ENCODE measurements at places on chromosomes 5 and 9. TPM values are rescaled to one million over a fixed set of nuclear protein-coding genes. Genes with fewer than 3 reads are reported as not detected.

ACTBL2 gene
- total RNA-seq: not detected

AIF1L gene
- total RNA-seq: 1.4 TPM

RASGEF1C gene
- total RNA-seq: not detected

IGIP gene
- 1.4 TPM for total RNA-seq

IRX2 gene
- total RNA-seq: not detected

AGXT2 gene
- total RNA-seq: not detected

PCDHA7 gene
- not detected for total RNA-seq

ZCCHC7 gene
- 28.8 TPM for total RNA-seq

RANBP3L gene
- total RNA-seq: not detected

ADAMTS16 gene
- total RNA-seq: not detected

IFNA6 gene
- not detected for total RNA-seq

DNA sequence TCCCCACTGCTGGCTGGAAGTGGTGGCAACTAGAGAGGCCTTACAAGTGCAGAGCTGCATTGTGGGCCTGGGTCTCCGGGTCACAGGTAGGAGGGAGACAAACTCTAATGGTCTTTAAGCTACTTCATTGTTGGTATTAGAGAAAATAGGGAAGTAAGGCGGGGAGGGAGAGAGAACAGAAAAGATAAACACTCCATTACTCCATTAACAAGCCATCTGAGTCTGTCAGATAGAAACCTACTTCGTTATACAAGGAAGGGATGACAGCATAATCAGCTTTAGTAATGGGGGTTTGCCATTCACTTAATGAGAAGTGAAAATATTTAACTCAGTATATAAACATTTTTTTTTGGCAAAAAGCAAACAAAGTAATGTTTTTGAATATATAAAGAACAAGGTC is 107.4 kb downstream of the TLE1 start:
- no peaks in the 10 kb centered on the region for H3K4me1 ChIP-seq
- H3K4me3 ChIP-seq: no peak overlapping the region
- DNase-seq: no peak
- no peaks in the 10 kb centered on the region for H3K36me3 ChIP-seq
- H3K27ac ChIP-seq: no peak overlapping the region
- peaks cover 4% of the 10 kb centered on the region for H3K27me3 ChIP-seq

- H3K4me3 ChIP-seq: no peak overlapping the region
- H3K4me1 ChIP-seq: peaks cover 30% of the 10 kb centered on the region
- no peaks in the 10 kb centered on the region for H3K27me3 ChIP-seq
- no peak for DNase-seq
Measured at GRCh38 chr9:20302197-20302596, 320.1 kb downstream of the MLLT3 start.

DNA sequence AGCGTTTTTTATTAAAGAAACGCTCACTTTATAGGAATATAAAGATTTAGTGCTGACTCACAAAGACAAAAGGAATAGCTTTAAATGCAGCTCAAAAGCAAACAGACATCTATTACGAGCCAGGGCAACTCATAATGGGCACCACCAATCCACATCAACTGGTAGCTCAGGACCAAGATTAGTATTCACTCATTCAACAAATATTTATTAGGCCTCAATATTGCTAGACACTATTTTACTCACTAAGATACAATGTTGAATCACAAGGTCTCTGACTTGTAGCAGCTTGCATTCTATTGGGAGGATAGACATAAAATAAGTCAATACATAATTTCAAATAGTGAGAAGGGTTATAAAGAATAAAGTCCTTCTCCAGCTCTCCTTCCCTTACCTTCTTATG is 8.0 kb upstream of the MAN2A1 start:
- H3K36me3 ChIP-seq: no peaks in the 10 kb centered on the region
- no peaks in the 10 kb centered on the region for H3K4me1 ChIP-seq
- no peak overlapping the region for H3K4me3 ChIP-seq
- H3K27me3 ChIP-seq: peaks cover under 1% of the 10 kb centered on the region

GRCh38 chr9:137727716-137728115 is 108.9 kb downstream of the EHMT1 start:
- no peak for DNase-seq
- H3K27me3 ChIP-seq: no peaks in the 10 kb centered on the region
- H3K4me3 ChIP-seq: no peak overlapping the region
- peaks cover 32% of the 10 kb centered on the region for H3K4me1 ChIP-seq
- peaks cover 68% of the 10 kb centered on the region for H3K36me3 ChIP-seq
- no peak overlapping the region for H3K27ac ChIP-seq

- H3K4me1 ChIP-seq: no peaks in the 10 kb centered on the region
- no peak overlapping the region for H3K4me3 ChIP-seq
- no peaks in the 10 kb centered on the region for H3K27me3 ChIP-seq
- no peak for DNase-seq
- H3K27ac ChIP-seq: no peak overlapping the region
Measured at GRCh38 chr9:93650448-93650847, 74.1 kb downstream of the PHF2 start.

- no peak for DNase-seq
- no peaks in the 10 kb centered on the region for H3K36me3 ChIP-seq
- no peak overlapping the region for H3K4me3 ChIP-seq
- peaks cover 27% of the 10 kb centered on the region for H3K27me3 ChIP-seq
Measured at GRCh38 chr9:135069558-135070197, 17.8 kb upstream of the OLFM1 start.

DNA sequence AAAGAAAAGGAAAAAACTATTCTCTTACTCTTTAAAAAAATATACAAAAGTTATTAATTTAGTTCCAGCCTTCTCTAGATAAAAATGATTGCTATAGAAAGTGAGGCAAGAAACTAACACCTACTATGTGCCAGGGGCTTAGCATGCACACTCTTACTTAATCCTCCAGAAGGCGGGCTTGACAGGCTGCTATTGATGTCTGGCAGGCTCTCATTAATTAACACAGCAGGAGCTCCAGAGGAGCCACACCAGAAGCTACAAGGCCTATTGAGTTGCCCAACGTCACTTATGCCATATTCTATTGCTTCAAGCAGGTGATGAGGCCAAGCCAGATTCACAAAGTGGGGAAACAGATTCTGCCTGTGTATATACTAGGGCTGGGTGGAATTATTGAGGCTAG is 54.6 kb upstream of the CLINT1 start:
- no peak overlapping the region for H3K27ac ChIP-seq
- no peaks in the 10 kb centered on the region for H3K27me3 ChIP-seq
- H3K4me1 ChIP-seq: peaks cover 9% of the 10 kb centered on the region

GRCh38 chr9:116819116-116819515 is 132.0 kb downstream of the TRIM32 start:
- H3K36me3 ChIP-seq: no peaks in the 10 kb centered on the region
- H3K4me1 ChIP-seq: no peaks in the 10 kb centered on the region
- H3K4me3 ChIP-seq: no peak overlapping the region
- DNase-seq: no peak
- peaks cover 5% of the 10 kb centered on the region for H3K27me3 ChIP-seq

DNA sequence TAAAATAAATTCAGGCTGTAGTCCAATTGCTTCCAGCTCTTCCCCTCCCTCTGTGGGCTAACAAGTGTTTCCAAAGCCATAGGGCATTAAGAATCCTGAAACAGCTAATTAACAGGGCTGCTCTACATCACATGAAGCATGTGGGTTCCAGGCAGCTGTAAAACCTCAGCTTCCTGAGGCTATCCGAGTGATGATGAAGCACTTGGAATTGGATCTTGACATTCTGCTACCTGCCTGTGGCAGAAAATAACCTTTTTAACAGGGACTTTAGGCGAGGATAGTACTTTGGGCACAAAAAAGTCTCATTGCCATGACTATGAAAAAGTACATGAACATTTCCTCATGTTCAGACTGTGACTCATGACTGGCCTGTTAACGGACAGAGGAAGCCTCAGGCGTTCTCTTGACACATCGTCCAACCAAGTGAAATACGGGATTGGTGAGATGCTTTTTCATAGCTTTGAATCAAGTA is 107.2 kb downstream of the PDE4D start:
- no peak overlapping the region for H3K4me3 ChIP-seq
- H3K36me3 ChIP-seq: no peaks in the 10 kb centered on the region
- H3K27me3 ChIP-seq: peaks cover 15% of the 10 kb centered on the region
- H3K27ac ChIP-seq: no peak overlapping the region
- DNase-seq: no peak

GRCh38 chr9:115673599-115673998 is 480.0 kb upstream of the PAPPA start:
- no peak overlapping the region for H3K27ac ChIP-seq
- no peak for DNase-seq
- H3K4me1 ChIP-seq: no peaks in the 10 kb centered on the region
- peaks cover 3% of the 10 kb centered on the region for H3K27me3 ChIP-seq

DNA sequence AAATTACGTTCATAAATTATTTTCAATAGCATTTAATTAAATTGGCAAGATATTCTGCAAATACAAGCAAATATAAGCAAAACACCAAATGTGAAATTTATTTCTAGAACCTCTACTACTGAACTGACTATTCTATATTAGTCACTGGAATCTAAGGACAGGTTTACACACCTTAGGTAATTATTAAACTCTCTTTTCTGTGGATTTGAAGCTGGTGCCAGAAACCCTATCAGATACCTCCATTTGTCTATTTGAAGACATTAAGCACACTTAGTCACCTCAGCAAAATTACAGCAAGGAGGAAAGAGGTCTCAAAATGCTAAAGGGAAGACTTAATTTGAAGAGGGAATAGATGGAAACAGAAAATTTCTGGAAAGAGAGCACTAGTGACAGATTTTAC is 83.4 kb downstream of the CPLANE1 start:
- no peak for DNase-seq
- no peaks in the 10 kb centered on the region for H3K27me3 ChIP-seq
- no peak overlapping the region for H3K4me3 ChIP-seq
- no peak overlapping the region for H3K27ac ChIP-seq
- peaks cover 15% of the 10 kb centered on the region for H3K36me3 ChIP-seq
- H3K4me1 ChIP-seq: no peaks in the 10 kb centered on the region

DNA sequence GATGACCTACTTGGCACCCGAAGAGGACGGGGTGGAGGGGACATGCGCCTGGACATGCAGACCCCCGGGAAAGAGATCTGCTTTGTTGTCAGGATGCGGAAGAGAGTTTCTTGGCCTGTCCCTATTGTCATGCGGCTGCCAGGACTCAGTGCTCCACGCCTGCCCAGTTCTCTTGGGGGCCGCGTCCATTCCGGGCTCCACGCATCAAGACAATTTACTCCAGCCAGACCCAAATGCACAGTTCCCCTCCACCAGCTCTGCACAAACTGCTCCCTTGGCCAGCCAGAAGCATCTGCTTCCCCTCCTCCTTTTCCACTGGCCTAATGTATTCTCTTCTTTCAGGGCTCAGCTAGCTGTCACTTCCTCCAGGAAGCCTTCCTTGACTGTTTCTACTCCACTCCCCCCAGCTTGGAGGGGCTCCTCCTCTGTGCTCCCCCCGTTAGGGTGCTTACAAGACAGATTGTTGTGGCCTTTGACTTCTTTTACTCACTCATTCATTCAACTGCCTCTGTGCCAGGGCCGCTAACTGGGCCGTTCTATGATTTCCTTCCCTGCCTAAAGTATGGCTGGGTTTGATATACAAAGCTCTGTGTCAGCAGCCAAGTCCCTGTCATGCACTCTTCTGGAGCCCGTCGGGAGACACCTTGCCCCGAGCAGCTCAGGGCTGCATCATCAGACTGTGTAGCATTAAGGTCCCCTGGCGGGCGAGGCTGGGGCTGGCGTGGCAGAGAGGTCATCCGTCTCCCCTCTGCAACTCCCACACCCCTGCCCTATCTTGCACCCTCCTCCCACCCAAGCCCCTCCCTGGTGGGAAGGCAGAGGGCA is 6.6 kb downstream of the FIBCD1 start:
- H3K27ac ChIP-seq: no peak overlapping the region
- DNase-seq: no peak
- peaks cover 40% of the 10 kb centered on the region for H3K27me3 ChIP-seq
- no peaks in the 10 kb centered on the region for H3K36me3 ChIP-seq

GRCh38 chr5:10655161-10655971 is 91.5 kb downstream of the ANKRD33B start:
- H3K27me3 ChIP-seq: no peaks in the 10 kb centered on the region
- H3K36me3 ChIP-seq: no peaks in the 10 kb centered on the region
- no peak overlapping the region for H3K27ac ChIP-seq
- no peak for DNase-seq
- H3K4me3 ChIP-seq: no peak overlapping the region

GRCh38 chr5:14190194-14191164 is 47.3 kb downstream of the TRIO start:
- H3K36me3 ChIP-seq: no peaks in the 10 kb centered on the region
- no peak overlapping the region for H3K4me3 ChIP-seq
- no peaks in the 10 kb centered on the region for H3K4me1 ChIP-seq
- no peak for DNase-seq
- H3K27me3 ChIP-seq: peaks cover 9% of the 10 kb centered on the region

DNA sequence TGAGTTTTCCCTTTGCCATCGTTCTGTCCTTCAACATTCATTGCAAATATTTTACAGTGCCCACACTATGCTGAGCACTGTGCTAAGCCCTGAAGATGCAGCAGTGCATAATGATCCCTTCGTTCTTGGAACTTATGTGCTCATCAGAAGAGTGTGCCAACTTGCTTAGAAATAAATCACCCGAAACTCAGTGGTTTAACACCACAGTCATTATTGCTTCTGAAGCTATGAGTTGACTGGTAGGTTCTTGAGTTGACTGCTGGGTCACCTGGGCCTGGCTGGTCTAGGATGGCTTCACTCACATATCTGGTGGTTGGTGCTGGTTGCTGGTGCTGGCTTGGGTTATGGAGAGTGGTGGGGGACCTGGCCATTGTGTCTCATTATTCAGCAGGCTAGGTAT is 20.9 kb downstream of the PCSK5 start:
- H3K27ac ChIP-seq: no peak overlapping the region
- H3K36me3 ChIP-seq: peaks cover 4% of the 10 kb centered on the region
- H3K4me1 ChIP-seq: peaks cover 55% of the 10 kb centered on the region
- no peak overlapping the region for H3K4me3 ChIP-seq

DNA sequence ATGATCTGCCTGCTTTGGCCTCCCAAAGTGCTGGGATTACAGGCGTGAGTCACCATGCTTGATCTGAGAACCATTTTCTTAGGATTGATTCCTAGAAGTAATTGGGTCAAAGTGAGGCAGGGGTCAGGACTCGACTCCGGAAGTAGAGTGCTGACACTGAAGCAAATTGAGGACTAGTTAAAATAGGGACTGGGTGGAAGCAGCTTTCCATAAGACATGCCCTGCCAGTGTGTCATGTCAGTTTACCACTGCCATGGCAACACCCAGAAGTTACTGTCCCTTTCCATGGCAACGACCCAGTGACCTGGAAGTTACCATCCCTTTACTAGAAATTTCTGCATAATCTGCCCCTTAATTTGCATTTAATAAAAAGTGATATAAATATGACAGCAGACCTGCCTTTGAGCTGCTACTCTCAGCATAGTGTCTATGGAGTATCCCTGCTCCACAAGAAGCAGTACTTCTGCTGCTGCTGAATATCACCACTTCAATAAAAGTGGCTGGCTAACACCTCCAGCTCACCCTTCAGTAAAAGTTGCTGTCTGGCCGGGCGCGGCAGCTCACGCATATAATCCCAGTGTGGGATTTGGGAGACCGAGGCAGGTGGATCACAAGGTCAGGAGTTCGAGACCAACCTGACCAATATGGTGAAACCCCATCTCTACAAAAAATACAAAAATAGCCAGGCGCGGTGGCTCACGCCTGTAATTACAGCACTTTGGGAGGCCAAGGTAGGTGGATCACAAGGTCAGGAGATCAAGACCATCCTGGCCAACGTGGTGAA is 47.8 kb upstream of the JADE2 start:
- no peak overlapping the region for H3K4me3 ChIP-seq
- no peaks in the 10 kb centered on the region for H3K36me3 ChIP-seq
- H3K4me1 ChIP-seq: no peaks in the 10 kb centered on the region
- H3K27ac ChIP-seq: no peak overlapping the region

GRCh38 chr9:74645007-74645639 is 148.0 kb downstream of the RORB start:
- H3K4me3 ChIP-seq: no peak overlapping the region
- peaks cover 2% of the 10 kb centered on the region for H3K27me3 ChIP-seq
- H3K27ac ChIP-seq: no peak overlapping the region
- H3K4me1 ChIP-seq: no peaks in the 10 kb centered on the region
